ENCODE measurements at places on chromosomes 12 and 14.

DNA sequence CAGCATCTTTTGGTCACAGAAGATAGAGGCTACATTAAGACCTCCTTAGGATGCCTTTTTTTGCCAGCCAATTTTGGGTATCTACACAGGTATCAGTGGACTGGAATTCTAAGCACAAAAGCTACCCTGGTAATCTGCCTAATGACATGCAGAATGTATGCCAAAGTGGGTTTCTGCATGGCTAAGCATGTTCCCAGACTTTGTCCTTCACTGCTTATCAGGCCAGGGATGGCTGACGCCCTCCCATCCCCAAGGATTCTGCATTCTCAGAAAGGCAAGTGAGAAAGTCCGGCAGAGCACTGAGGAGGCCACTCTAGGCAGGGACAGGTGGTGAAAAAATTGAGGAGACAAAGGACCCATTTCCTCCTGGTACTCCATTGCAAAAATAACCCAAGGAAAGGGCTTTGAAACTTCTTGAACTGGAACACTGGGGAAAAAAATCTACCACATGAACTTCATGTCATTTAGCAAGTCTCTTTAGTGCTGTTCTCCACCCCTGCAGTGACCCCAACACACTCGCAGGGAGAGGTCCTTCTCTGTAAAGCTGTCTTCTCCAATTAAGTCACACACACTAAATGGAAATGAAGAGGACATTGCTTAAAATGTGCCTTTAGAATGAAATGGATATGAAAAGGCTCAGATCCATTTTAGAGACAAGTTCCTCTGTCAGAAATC, 91.7 kb upstream of the MAX start:
- no peak for DNase-seq

- no peak for DNase-seq
Observed at GRCh38 chr12:39912211-39912980, 193.5 kb downstream of the SLC2A13 start.

DNA sequence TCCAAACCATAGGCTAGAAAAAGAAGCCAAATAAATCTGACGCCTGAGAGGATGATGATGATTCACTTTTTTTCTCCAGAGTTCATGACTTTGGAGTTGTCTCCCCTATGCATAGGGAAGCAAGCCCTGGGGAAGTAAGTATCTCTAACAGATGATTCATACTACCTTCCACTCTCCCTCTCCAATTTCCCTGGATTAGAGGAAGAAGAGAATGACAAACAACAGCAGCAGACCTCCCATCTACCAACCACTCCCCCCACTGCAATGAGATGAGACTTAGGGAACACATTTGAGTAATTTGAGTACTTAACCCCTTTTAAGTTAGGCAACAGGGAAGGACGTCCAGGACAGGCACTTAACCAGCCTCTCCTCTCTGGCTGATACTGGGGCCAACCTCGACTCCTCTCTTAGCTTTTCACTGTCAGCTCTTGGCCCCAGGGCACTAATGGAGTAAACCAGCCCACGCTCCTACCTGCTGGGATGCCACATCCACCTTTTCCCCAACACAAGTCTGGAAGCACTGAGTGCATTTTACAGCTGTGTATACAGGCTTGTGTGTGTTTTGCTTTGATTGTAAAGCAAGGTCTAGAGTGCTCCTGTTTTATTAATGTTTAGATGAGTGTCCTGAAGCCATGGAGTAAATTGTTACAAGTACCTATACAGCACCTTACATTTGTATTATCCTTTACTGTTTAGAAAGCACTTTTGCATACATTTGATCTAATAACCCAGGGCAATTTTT, 180.7 kb downstream of the PHLDA1 start:
- DNase-seq: no peak

GRCh38 chr12:109994401-109995175, 1.6 kb downstream of the GIT2 start:
- DNase-seq: no peak

DNA sequence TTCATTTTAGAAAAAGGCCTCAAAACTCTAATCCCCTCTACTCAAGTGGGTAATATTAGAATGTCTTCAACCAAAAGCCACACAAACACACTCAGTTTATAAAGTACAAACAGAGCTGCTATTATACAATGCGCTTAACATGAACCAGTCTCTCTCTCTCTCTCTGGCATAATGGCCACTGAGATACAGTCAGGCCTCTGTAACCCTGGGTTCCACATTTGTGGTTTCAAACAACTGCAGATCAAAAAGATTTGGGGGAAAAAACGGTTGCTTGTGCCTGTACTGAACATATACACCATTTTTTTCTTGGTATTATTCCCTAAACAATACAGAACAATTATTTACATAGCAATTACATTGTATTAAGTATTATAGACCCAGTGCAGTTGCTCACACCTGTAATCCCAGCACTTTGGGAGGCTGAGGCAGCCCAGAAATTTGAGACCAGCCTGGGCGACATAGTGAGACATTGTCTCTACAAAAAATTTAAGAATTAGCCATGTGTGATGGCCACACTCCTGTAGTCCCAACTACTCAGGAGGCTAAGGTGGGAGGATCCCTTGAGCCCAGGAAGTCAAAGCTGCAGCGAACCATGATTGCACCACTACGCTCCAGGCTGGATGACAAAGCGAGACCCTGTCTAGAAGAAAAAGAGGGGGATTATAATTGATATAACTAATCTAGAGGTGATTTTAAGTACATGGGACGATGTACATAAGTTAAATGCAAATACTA, 5.6 kb downstream of the SLC11A2 start:
- DNase-seq: no peak

GRCh38 chr12:22306311-22306710, 28.2 kb downstream of the ST8SIA1 start:
- no peak for DNase-seq
